NAMALWA (cell line): ENCODE measurements at places on chromosomes 11 and 22.

DNA sequence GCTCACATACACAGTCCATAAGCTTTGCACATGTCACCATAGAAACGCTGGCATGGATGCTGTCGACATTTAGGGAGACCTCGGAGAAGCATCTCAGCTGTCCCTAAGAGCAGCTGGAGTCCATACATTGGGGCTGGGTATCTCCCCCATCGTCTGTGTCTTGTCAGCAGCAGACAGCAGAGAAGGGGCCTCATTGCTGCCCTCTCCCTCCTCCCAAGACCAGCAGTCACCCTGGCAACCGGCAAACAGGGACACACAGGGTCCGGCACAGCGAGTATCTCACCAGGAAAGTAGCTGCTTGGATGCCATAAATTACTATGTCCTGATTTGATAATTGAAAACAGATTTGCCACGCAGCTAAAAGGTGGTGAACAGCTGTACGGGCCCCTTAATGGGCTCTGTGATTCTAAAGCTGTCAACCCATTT lies 84.4 kb downstream of the CD44 start:
- no peak for DNase-seq

DNA sequence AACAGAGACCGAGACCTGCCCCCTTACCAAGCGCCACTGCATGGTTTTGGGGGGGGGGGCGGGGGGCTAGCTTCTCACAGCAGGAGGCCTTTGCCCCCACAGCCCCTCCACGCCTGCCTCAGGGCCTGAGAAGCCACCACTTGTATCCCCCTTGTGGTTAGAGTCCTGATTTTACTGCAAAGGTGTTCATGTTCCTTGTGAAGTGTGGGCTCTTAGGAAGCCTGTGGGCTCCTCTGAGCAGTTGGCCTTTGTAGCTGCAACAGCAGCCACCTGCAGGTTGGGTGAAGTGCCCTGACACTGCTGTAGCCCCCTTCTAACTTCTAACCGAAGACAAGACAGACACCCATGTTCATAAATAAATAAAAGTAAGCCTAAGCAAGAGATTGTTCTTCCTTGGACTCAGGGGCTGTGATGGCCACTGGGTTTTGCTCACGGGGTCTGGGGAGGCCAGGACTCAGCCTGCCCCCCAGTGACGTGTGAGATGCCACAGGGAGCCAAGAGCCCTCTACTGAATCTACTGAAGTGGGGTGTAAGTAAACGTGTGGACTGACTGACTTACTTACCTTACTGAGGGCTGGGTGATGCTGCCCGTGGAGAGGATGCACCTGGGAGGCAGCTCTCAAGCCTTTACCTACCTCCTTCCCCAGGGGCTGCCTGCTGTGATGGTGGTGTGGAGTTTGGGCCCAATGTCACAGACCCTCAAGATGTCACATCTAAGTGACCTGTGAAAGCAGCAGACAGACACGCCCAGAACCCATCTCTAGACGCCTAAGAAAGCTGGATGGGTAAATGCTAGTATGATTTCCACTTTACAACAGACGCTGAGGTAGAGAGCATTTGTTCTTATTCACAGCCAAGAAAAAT lies 25.8 kb downstream of the USP35 start:
- DNase-seq = no peak

DNA sequence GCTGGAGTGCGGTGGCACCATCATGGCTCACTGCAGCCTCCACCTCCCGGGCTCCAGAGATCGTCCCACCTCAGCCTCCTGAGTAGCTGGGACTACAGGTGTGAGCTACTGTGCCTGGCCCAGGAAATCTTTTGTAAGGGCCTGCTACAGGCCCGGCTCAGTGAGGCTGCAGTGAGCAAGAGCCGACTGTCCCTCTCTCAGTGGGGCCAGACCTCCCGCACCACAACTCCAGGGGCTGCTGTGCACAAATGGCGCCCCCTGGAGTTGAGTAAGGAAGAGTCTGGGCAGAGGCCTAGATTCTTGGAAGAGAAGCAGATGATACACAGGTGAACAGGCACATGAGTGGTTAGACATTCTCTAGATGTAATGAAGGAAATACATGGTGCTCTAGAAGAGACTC lies 7.0 kb downstream of the SERHL2 start:
- DNase-seq = peak; percentile 65

GRCh38 chr11:102545701-102546100 lies 15.2 kb upstream of the MMP7 start:
- DNase-seq = no peak

DNA sequence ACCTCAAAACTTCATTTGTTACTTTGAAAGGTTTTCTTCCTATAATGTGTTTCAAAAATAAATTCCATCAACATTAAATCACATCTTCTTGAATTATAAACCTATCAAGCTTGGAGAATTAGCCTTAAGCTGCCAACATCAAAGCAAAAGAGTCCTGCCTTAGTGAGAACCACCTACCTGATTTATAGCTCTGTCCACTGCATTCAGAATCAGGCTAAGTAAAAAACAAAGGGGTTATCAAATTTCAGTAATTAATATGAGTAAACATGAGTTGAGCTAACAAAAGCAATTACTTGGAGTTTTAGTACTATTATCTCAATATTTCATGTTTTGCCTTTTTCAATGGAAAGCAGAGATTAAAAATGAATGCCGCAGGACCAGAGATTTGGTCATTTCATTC lies 73.9 kb downstream of the CADM1 start:
- no peak for DNase-seq

DNA sequence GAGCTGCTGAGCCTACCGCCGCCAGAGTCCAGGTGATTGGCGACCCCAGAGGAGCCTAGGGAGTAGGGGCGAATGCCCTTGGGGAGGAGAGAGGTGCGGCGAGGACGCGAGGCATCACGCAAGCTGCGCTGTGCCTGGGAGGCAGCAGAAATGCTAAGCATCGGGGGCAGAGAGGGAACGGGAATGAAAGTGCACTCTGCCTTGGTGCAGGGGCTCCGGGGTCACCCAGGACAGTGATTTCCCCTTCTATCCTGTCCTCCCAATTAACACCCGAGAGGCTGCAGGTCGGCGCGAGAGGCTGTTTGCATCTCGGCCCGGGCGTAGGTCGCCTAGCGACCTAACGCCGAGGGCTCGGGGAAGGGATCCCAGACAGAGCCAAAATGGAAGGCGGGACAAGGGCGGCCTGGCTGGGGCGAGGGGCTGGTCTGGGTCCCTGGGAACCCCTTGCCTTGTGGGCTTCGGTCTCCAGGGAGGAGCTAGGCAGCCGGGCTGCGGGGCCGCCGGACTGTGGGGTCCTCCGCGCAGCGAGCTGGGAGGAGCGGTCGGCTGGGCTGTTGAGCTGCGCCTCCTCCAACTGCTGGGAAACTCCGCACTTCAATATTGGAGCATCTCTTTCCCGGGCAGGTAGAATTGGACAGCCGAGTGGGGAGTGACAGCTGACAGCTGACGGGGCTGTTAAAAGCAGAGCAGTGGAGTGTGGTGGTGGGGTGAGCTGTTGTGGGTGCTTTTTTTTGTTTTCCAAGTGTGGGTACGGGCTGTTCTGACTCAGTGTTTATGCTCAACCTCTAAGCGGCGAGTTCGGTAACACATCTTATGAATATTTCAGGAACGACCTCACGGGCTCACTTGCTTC lies 657 bp downstream of the ELMOD1 start:
- no peak for DNase-seq

DNA sequence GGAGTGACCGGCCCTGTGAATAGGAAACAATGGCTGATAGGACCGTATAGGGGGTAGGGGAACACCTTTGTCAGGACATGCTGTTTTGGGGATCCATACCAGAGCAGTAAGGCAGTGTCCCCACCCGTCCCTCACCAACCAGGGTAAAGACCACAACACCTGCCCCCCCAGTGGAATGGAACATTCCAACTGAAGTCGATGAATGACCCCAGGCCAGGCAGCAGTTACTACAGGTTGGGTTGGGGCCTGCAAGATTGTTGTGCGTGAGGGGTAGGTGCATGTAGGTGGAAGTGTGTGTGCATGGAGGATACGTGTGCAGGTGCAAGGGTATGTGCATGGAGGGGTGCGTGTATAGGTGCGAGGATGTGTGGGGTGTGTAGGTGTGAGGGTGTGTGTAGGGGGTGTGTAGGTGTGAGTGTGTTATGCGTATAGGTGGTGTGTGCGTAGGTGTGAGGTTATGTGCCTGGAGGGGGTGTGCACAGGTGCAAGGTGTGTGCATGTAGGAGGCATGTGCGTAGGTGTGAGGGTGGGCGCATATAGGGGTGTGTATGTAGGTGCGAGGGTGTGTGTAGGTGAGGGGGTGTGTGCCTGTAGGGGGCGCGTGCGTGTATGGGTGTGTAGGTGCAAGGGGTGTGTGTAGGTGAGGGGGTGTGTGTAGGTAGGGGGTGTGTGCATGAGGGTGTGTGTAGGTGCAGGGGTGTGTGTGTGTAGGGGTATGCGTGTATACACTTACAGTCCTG lies 32.9 kb downstream of the PISD start:
- DNase-seq = no peak

DNA sequence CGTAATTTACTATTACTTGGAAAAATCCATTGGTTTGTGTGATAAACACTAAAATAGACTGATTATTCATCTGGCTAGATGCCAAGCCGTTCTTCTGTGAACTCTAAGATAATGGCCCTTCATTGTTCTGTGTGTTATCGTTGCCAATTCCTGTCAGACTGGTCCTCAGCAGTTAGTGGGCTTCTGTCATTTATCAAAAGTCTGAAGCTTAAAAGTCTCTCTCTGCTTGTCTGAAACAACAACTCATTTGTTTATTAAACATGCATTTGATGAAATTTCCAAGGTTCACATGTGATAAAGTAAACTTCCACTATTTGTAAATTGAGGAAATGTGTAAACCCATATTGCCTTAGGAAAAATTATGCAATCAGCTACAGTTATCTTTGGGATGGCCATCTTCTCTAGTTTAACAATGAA lies 21.1 kb upstream of the RDX start:
- no peak for DNase-seq

DNA sequence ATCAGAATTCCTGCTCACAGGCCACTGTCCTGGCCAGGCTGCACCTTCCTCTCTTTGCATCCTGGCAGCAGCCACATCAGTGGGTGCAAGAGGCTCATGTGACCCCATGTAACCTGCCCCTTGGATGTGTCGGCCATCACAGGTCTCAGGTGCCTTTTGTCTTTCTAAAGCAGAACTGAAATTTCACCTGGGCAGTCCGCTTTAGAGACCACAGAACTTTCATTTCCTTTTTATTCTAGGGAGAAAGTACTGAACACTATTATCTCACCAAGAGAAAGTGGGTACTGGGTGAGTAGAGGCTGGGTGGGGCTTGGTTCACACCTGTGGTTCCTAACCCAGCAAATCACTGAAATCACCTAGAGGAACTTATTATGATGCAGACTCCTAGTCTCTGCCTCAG lies 51.7 kb upstream of the NUP160 start:
- peak; percentile 44 for DNase-seq

DNA sequence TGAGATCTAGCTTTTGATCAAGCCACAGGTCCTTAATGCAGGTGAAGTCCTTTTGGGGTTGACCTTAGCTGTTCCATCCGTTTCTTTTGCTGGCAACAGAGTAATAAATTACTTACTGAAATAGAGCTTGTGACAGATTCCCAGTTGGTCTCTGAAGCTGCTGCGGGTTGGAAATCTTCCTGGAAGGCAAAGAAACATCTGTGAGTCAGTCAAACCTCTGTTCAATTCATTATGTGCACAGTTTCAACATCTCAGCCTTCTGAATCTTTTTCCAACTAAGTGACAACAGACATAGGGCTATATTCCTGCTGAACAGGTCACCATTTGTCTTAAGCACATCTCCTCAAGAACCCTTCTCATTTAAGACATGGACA lies 88.9 kb upstream of the DDI1 start:
- no peak for DNase-seq

- DNase-seq = no peak
These were observed 34.9 kb upstream of the OR10G7 start for GRCh38 chr11:124075841-124076651.

DNA sequence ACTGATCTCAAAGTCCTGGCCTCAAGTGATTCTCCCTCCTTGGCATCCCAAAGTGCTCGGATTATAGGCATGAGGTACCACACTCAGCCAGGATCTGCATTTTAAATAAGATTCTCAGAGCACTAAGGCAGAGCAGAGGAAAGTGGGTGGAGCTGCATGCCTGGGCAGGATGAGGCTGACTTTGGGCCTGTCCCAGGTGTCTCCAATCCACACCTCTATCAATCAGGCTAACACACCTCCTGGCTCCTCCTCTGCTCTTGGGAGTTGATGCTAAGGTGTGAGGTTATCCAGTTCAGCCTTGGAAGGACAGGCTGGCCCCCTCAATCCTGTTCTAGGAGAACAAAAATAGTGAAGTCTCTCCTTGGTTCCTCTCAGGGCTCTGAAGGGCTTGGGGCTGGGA lies 30.2 kb upstream of the P2RY2 start:
- DNase-seq = no peak

DNA sequence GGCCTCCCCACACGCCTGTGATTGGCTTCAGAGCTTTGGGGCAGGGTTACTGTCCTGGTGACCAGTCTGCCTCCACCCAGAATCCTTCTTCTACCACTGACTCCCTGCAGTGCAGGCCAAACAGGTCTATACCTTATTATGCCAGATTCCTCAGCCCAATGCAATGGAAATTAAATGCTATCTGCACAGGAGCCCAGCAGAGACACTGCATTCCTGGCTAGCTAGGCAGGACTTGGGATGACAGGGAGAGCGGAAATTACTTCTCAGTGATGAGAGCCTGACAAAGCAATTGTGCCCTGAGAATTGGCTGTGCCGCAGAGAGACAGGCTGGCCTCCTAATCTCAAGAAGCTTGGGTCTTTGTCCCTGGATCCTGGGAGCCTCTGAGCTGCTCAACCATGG lies 143.8 kb upstream of the NCAM1 start:
- no peak for DNase-seq

DNA sequence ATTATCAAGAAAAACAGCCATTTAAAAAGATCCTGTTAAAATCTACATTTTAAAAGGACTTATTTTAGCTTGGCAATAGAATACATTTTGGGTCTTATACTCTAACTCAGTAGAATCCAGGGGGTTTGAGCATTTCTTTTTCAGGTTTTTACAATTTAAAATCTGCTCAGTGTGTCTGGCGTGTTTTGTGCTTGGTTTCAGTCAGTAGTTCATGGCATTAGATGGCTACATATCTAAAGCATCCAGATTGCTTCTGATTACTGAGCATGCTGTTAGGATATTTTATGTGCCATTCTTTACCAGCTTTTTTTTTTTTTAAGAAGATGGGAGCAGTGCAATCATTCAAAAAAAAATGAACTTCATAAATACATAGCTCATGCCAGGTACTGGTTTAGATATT lies 566.1 kb upstream of the LARGE1 start:
- no peak for DNase-seq

DNA sequence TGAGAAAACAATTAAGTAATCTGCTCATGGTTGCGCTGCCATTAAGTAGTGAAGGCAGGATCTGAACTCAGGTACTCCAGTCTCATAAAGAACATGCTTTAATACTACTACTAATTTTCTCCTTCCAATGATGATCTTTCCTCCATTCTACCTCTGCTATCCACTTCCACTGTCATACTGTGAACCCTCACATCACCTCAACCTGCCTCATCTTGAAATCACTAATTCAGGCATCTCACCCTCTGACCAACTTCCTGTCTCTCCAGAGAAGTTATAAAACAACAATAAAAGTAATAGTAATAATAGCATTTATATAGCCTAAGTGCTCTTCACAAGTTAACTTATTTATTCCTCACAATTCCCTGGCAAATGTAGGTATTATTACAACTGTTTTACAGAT lies 57.1 kb upstream of the PSMA1 start:
- DNase-seq = no peak
